ENCODE measurements at places on chromosomes 3 and 15. TPM values are rescaled to one million over a fixed set of nuclear protein-coding genes. Genes with fewer than 3 reads are reported as not detected.

RETNLB gene
- total RNA-seq, result not detected

MFAP1 gene
- total RNA-seq, result 27.4 TPM

SPATA12 gene
- 0.46 TPM for total RNA-seq

MCF2L2 gene
- total RNA-seq, result not detected

SH2D7 gene
- not detected for total RNA-seq

All from A549 treated with RU486 at 1 μM for 4 hours (cell line).